ENCODE measurements at places on chromosomes 13 and 19.

DNA sequence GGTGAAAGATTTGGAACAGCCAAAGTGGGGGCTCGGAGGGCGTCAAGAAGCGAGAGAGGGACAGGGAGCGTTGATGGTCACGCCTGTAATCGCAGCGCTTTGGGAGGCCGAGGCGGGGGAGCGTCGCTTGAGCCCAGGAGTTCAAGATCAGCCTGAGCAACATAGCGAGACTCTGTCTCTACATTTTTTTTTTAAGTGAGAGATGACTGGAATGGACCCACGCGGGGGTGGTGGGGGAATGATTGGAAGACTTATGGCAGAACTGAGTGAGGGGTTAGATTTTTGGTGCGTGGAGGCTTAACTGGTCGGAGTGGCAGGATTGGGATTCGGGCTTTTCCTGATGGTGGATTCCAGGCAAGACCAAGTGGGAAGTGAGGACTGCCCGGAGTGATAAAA, 725 bp downstream of the PSMD8 start:
- DNase-seq, result no peak

DNA sequence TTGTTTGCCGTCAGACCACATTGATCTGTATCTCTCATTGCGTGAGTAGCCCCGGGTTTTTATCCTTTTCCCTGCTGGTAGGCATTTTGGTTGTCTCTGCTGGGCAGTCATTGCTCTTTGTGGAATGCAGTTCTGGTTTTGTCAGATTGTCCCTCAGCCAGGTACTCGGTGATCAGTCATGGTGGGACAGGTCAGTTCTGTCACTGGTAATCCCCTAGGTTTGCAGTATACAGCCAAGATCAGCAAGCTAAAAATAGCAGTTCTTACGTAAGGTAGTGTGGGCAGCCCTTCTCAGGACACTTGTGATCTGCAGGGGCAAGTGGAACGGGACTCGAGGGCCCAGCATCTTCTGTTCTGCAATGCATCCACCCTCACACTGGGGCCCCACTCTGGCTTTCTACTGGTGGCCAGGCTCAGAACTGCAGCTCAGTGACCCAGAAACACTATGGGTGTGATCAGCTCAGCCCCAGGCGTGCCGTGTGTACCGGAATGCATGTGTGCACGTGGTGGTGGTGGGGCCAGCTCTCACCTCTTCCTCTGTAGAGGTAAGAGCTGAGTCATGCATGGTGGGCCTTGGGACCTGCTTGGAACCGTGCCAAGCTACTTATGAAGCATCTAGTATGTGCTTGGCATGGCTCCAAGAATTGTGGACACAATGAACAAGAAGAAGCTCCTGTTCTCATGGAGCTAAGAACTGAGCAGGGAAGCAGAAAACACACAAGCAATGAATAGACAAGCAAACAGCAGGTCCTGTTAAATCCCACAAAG, 6.3 kb downstream of the PLEKHF1 start:
- DNase-seq, result no peak

DNA sequence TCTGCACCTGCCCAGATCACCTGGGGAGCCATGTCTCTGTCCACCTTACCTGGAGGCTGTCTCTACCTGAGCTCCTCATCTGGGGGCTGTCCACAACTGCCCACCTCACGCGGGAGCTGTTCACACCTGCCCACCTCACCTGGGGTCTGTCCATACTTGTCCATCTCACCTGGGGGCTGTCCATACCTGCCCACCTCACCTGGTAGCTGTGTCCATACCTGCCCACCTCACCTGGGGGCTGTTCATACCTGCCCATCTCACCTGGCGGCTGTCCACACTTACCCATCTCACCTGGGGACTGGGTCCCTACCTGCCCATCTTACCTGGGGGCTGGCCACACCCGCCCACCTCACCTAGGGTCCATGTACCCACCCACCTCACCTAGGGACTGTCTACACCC, 10.0 kb upstream of the CPAMD8 start:
- DNase-seq, result no peak

- DNase-seq, result no peak
These were observed 5.7 kb downstream of the WDR62 start for GRCh38 chr19:36060430-36060829.

DNA sequence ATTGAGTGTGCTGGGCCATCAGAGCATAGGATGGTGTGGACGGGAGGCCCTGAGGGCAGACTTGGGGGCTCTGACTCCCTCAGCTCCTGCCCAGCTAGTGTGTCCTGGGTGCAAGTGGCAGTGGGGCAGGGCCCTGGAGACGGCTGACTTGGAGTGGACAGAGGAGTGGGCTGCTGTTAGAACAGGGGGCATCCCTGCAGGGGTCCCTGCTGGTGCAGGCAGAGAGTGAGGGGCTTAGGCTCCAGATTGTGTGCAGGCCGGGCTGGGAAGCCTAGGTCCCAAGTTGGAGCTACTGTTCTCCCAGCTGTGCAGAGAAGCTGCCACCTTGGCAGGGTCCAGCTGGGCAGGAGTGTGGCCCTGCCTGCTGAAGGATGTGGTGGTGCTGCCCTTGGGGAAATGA, 8.6 kb downstream of the KCTD15 start:
- no peak for DNase-seq

GRCh38 chr19:50184196-50184595, 19.2 kb upstream of the MYH14 start:
- no peak for DNase-seq
